NCI-H1417 (cell line): ENCODE measurements at places on chromosomes 5 and 9.

- no peak for DNase-seq
Observed at GRCh38 chr5:143955141-143955540, 143.2 kb downstream of the HMHB1 start.

DNA sequence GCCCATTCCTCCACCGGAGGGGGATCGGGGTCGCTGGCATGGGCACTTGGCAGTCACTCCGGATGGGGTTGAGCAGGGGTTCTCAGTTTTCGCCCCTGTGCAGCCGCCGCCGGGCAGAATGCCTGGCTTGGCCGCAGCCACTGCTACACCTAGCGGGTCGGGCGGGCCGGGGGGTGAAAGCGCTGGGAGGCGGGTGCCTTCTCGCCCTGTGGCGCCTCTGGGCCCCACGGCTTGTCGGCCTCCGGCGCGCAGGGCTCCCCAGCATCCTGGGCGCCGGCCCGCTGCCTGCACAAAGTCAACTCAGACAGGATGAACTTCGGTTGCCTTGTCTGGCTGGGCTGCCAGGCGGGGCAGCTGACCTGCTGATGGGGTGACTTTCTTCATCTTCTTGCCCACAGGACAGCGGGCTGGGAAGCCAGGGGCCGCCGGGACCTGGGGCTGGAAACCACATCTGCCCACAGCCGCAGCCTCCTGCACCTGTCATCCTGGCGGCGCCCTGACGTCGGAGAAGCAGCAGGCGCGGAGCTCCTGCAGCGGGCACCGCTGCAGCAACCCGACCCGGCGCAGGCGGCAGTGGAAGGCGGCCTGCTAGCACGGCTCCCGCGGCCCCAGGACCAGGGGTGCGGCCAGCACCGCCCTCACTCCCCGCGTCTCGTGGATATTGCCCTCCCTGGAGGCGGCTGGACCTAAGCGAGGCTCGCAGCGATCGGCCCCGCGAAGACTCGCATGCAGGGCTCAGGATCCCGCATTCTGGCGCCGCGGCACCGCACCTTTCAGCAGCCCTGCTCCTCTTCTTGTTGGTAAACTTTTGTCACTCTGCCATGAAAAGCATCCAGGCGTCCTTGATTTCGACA, 1.3 kb upstream of the ANKRD18A start:
- DNase-seq = peak; percentile 62

GRCh38 chr5:107418902-107419301, 251.8 kb downstream of the EFNA5 start:
- peak; percentile 60 for DNase-seq

GRCh38 chr9:9631284-9631683, 981.5 kb downstream of the PTPRD start:
- no peak for DNase-seq

DNA sequence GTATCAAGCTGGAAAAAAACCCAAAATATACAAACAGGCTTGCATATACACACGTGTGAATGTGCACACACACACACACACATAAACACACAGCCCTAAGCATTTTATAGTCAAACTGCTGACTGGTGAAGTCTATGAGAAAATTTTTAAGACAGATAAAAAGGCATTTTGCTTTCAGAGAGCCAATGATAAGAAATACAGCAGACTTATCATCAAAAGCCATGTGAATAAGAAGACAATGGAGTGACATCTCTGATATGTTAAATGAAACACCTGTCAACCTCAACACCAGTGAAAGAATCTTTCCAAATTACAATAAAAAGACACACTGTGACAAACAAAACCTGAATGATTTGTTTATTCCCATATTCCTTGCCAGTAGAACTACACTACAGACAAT, 233.3 kb downstream of the CDH9 start:
- DNase-seq = no peak

DNA sequence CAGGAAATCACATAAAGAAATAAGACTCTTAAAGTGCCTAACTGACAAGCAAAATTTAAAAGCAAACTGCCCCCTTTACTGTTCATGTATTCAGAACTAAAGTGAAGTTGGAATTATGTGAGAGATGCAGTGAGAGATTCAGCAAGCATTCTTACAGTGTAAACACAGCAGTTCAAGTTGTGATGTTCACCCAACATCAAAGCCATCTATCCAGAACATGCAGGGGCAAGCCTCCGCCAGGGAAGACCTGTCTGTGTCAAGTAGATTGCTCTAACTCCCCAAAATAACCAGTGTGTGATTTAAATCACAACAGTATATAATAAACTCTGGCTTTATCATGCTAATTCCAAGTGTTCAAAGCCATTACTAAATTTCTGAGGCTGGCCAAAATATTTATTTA, 233.3 kb downstream of the BNC2 start:
- no peak for DNase-seq

- no peak for DNase-seq
Observed at GRCh38 chr9:110088099-110088498, 119.9 kb downstream of the C9orf152 start.

DNA sequence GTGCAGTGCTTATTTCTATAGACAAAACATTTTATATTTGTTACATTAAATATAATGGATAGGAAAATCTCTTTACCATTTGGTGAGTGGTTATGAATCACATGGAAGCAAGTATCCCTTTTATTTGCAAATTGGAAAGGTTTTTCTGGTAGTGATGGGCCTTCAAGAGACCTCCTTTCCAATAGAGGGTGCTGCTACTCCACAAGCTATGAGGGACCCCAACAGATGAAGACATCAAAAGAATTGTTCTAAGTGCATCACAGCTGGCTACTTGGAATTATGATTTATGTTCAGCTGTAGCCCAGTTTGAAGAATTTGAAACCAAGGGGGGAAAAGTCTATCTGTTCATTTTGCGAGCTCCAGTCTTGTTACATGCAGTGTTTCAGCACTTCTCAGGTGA, 493.7 kb upstream of the SGCD start:
- no peak for DNase-seq
